ENCODE measurements at places on chromosomes 5 and 9. TPM values are rescaled to one million over a fixed set of nuclear protein-coding genes. Genes with fewer than 3 reads are reported as not detected.

AQP3 gene
- total RNA-seq, result 43.9 TPM

DNA sequence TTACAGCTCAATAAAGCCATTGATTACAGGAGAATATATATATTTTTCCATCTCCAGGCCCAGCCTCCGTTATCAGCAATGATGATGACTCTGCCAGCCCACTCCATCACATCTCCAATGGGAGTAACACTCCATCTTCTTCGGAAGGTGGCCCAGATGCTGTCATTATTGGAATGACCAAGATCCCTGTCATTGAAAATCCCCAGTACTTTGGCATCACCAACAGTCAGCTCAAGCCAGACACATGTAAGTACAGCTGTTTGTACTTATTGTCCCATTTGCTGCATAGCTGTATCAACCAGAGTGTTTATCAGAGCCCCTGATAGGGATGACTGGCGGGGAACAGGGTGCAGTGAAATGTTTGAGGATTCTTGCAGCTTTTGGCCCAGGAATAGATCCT, 197.7 kb downstream of the NTRK2 start:
- peak; percentile 36 for DNase-seq

DNA sequence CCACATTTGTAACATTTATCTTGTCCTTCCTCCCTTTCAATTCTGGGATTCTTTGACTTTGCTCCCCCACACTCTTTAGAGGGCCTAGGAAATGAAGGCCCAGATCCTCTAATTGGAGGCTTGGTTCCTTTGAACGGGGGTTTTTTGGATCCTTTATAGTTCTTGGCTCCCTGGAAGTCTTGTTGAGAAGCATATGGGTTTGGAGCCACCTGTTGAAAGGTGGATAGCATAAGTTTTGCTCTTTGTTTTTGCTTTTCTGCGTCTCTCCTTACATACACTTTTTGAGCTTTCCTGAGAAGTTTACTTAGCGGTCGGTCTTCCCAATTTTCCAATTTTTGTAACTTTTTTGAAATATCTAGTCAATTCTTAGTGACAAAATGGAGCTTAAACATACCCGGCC, 17.8 kb downstream of the IFT74 start:
- no peak for DNase-seq

DNA sequence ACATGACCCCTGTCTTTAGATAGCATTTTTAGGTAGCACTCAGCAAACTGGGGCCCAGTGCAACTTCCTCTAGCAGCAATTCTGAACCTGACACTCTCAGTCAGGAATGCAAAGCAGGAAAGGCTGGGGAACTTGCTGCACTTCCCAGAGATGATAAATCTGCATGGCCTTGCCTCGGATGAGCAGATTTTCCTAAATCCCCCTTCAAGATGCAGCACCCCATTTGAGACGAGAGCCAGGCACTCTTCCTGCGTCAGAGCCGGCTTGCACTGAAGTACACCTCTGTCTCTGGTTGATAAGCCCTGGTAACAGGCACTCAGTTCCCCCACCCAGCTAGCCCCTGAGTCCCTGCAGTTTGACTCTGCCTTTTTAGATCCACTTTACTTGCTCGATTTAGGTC, 296.7 kb upstream of the PANK3 start:
- no peak for DNase-seq

- DNase-seq, result peak; percentile 35
Observed at GRCh38 chr5:72248410-72248981, 71.5 kb downstream of the MRPS27 start.

- DNase-seq, result no peak
Observed at GRCh38 chr9:36967997-36968396, 66.1 kb downstream of the PAX5 start.

All from lung (tissue), 17 donors.